Vagina (tissue), 2 donors: ENCODE measurements at places on chromosomes 16 and 17.

DNA sequence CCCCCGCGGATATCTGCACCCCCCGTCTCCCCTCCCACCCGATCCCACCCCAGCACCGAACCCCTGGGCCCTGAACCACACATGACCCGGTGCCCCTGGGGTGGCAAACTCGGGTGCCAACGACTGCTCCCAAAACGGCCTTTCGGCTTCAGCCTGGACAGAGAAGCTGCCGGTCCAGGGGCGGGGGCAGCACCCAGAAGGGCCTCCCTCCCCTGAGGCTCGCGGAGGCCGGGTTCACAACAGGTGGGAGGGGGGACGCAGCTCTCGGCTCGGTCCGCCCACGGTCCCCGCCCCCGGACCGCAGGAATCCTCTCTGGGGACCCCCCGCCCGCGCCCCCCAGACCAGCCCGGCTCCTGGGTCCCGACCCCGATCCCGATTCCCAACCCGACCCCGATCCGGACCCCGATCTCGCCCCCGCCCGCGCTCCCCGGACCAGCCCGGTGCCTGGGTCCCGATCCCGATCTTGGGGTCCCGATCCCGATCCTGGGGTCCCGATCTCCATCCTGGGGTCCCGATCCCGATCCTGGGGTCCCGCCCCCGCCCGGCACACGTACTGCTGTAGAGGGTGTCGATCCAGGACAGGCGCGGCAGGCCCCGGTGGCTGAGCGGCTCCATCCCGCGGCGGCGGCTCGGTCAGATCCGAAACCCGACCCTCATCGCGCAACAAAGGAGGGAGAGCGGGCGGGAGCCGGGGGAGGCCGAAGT is 516 bp downstream of the ABR start:
- DNase-seq: no peak

GRCh38 chr17:67186782-67187181 is 58.2 kb downstream of the HELZ start:
- no peak for DNase-seq

DNA sequence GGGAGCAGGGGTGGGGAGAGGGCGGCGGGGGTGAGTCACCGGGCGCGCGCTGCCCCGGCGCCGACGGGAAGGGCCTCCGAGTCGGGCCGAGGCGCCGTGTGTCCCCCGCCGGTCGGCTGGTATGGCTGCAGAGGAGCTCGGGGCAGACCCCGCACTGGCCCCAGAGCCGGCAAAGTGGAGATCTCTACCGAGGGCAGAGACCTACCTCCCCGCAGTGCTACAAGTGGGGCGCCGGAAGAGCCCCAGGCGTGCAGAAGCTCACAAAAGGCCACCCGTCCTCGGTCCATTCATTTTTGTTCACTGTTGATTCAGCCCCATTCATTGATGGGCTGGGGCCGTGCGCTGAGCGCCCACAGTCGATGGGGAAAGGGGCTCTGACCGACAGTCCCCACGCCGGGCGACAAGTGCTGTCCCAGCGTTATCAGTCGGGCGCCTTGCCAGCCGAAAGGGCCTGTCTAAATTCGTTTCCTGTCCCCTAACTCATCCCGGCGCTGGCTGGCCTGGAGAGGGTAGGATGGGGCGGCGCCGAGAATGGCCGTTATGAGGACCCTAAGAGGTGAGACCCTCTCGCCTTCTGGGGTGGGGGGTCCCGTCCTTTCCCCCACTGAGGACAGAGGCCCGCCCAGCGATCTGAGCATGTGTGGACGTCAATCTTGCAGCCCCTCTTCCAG is 709 bp upstream of the ENO3 start:
- no peak for DNase-seq

DNA sequence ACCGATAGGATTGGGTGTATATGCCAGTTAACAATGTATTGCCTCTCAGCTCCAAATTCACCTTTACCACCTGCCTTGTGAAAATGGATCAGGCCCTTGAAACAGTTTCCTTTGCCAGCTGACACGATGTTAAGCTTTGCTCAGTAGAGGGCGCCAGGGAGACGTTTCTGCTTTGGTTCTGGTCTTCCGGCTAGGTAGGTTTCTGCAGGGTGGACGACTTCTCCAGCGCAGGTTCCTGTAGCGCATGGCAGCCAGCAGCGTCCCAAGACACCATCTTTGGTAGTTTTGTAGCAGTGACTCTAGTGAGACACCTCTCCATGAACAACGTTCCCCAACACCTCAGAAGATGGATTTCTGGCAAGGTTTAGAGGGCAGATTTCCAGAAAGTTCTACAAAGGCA is 24.0 kb downstream of the SYCE1L start:
- no peak for DNase-seq

- no peak for DNase-seq
These were observed 39.2 kb upstream of the GSE1 start for GRCh38 chr16:85573696-85574641.

GRCh38 chr16:78209951-78210661 is 110.7 kb downstream of the WWOX start:
- no peak for DNase-seq

- no peak for DNase-seq
These were observed 3.7 kb downstream of the TMC8 start for GRCh38 chr17:78133971-78134898.

DNA sequence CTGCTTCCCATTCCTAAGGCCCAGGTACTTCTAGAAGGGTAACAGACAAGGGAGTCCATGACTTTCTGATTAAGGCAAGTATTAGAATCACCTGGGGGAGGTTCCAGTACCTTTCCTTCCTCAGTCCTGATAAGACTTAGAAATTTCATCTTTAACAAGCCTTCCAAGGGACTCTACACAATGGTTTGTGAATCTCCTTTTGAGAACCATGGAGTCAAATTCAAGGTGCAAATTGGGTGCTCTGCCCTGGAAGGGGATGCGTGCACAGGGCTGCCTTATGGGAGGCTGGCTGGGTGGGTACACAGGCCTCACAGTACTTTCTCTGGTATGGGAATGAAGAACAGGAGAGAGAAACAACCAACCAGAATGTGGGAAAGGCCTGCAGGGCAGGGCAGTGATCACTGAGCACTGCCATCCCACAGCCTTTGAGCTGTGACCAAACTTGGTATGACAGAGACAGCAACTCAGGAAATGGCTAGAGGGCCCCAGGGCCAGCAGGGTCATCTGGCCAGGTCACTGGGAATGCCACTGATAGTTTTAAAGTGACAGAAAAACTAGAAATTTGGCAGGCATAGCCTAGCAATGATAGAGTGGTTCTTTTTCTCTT is 3.6 kb upstream of the TMIGD1 start:
- no peak for DNase-seq

DNA sequence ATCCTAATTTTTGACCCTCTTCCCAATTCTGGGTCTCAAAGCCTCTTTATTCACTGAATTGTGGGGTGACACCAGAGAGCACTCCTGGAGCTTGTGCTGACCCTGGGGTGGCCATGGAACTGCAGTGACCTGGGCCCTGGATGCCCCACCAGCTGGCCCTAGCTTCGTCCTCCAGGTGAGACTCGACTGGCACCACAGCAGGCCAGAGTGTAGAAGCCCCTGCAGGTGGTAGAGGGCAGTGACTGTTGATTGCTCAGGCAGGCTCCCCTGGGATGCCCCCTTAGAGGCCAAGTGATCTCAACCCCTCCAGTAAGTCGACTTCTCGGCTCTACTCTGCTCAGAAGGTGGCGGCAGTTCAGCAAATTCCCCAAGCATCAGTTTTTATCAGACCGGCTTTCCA is 6.4 kb downstream of the FA2H start:
- no peak for DNase-seq

DNA sequence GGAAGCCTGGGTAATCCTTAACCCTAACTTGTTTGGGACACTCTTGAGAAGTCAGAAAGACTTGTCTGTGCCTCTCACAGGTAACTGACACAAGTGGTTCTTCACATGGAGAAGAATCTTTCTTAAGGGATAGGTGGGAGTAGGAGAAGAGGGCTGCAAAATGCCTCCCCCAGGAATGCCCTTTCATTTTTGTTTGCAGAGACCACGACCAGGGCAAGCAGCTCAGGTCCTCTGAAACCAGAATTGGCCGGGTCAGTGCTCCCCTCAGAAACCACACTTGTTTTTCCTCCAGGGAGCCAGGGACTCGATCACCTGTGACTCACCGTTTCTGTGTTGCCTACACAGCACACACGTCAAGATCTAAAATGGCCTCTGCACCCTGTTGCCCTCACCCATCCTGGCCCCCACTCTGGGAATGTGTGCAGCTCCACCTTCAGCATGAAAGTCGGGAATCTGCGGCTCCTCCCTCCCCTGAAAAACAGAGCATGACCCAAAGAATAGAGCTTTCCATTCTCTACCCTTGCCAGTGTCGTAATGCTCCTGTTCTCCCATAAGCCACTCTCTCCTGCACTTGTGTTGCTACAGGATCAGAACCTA is 36.1 kb downstream of the HNF1B start:
- no peak for DNase-seq

DNA sequence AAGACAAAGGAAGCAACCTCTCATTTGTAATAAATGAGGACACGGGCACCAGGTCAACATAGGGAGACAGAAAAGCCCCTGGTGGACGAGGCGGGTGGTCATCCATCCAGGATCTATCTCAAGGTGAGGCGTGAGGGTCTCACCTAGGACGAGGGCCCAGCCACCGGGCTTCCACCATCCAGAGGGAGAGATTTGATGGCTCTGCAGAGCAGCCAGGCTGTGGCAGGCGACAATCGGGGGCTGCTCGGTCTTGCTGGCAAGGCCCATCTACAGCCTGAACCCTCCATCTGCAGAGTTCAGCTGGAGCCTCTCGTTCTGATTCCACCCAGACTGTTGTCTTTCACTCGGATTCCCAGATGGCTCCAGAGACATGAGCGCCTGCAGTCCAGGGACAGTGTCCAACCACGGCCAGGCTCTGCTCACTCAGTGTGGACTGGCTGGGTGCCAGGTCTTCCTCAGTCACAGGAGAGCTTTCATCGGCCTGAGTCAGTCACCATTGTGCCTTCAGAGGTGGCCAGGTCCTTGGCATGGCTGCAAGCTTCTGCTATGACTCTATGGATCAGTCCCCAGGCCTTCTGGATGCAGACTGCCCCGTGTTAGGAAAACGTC is 5.9 kb downstream of the LITAFD start:
- no peak for DNase-seq

DNA sequence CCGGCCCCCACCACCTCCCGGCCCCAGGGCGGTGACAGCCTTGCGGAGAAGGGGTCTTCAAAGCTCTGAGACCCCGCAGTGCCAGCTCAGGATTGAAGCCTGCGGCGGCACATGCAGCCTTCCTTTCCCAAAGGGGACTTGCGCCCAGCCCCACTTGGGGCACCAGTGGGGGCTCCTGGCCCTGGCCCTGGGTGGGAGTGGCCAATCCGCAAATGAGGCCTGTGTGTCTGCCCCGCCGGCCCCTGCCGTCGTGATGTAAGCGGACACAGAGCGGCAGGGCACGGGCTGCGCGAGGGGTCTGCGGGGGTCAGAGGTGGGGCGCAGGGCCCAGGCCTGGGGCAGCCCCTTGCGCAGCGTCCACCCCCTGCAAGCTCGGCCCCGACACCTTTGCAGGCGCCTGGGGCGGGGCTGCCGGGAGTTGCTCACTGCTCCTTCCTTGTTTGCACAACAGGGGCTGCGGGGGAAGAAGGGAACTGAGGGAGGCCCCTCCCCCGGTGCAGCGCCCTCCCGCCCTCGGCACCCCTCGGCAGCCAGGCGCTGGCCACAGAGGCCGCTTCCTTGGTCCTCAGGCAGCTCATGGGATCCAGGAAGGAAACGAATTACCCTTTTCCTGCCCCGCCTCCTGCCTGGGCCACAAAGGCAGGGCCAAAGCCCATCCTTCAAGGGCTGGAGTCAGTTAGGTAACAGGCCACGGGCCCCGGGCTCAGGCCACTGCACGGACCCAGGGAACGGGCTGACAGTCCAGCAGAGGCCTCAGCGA is 2.9 kb downstream of the SLC16A3 start:
- DNase-seq: no peak

DNA sequence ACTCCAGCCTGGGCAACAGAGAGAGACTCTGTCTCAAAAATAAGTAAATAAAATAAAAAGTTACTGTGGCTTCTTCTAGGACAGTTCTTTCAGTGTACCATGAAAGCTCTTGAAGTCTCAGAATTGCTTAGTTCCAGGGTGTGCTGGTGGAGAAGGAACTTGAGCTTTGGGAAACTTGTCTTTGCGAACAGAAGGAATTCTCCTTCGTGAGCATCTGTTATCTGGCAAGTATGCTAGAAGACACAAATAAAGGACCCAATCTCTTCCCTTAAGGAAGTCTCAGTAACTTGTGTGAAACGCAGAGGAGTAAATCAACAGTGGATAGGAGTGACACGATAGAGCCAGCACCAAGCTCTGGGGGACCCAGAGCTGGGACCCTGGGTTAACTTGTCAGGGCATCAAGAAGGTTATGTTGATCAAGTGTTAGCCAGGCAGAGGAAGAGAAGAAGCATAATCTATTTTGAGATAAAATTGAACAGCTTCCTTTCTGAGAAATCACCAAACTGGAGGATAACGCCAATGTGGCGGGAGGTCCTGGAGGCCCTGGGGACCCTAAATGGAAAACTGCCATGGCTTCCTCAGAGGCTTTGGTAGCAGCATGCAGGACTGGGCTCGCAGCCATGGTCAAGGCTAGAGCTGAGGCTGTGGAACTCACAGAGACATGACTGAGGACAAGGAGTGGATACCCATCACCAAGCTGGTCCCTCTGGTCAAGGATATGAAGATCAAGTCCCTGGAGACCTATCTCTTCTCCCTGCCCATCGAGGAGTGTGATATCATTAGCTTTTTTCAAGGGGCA is 72.1 kb upstream of the HAS3 start:
- DNase-seq: no peak

- DNase-seq: no peak
These were observed 161.5 kb upstream of the RBFOX1 start for GRCh38 chr16:7171151-7171550.

DNA sequence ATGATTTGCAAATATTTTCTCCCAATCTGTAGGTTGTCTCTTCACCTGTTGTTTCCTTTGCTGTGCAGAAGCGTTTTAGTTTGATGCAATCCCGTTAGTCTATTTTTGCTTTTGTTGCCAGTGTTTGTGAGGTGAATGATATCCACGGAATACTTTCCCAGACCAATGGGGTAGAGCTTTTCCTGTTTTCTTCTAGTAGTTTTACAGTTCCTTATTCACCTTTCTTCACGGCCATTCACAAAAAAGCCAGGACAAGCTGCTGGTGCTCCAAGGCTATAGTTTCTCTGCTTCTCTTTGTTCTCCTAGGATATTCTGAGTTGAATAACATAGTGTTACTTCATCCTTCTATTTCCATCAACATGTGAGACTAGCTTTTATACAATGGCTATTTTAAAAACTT is 98.7 kb downstream of the UTP18 start:
- no peak for DNase-seq

GRCh38 chr17:78252111-78252634 is 20.7 kb downstream of the TMEM235 start:
- DNase-seq: no peak

DNA sequence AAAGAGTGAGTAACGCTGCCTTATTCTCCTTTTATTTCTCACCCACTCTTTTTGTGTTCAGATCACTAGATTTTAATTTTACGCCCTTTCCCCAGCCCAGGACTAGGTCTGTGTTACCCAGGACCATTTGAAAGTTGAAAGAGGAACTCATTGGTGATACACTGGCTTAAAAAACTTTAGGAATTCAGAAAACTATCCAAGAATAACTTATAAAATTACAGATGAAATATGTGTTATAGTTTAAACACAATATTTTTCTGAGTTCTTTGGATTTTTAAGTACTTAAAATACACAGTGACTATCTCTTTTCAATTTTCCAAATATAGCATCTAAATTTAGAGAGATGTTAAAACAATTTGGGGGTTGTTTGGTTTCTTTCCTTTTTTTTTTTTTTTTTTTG is 385.2 kb downstream of the CDH13 start:
- no peak for DNase-seq
